ENCODE measurements at places on chromosomes 12 and 14.
A peak's percentile ranks its signal among the peaks of the same experiment; 100 is the strongest.

GRCh38 chr14:29927376-29928116 is at the start of gene PRKD1:
TSS of gene PRKD1 (minus strand) at chr14:29927847.
- DNase-seq, result peak; percentile 62

GRCh38 chr12:65740873-65741600 is 83.2 kb upstream of the HMGA2 start:
- DNase-seq, result no peak

DNA sequence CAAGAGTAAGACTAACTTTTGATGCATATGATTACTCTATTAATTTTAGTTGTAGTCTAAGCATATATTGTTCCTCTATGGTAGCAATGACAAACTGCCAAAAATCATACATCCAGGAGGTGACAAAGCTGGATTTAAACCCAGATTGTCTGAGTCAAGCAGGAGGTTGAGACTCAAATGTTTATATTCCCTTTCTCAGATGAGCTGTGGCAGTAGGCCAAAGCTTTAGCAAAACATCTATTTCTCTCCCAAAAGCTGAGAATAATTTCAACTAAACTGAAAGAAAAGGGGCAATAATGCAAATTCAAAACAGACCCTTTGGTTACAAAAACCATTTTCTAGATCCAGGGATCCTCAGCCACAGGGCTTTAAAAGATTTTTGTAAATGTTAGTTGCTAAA is 173.6 kb downstream of the SEC23A start:
- no peak for DNase-seq

GRCh38 chr14:87133073-87133801 is 859.7 kb downstream of the GALC start:
- DNase-seq, result no peak

DNA sequence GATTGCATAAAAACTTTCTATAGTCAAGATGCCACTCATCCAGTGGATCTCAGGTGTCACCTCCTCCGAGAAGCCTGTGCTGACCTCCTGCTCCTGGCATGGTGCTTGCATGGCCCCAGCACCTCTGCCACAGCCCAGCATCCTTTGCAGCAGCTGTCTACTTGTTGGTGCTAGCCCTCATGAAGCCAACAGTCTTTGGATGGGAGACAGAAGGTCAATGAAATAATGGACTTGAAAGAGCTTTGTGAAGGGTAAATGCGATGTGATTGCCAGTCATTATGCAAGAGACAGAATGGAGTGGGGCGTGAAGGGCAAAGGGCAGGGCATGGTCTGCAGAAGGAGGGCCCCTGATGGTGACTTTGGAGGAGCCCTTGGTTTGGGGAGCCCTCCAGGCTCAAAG is 63.0 kb upstream of the CLMN start:
- no peak for DNase-seq

- no peak for DNase-seq
Measured at GRCh38 chr12:85642808-85643207, 193.4 kb downstream of the RASSF9 start.

GRCh38 chr14:35365130-35366055 is 39.2 kb downstream of the NFKBIA start:
- DNase-seq, result peak; percentile 94

DNA sequence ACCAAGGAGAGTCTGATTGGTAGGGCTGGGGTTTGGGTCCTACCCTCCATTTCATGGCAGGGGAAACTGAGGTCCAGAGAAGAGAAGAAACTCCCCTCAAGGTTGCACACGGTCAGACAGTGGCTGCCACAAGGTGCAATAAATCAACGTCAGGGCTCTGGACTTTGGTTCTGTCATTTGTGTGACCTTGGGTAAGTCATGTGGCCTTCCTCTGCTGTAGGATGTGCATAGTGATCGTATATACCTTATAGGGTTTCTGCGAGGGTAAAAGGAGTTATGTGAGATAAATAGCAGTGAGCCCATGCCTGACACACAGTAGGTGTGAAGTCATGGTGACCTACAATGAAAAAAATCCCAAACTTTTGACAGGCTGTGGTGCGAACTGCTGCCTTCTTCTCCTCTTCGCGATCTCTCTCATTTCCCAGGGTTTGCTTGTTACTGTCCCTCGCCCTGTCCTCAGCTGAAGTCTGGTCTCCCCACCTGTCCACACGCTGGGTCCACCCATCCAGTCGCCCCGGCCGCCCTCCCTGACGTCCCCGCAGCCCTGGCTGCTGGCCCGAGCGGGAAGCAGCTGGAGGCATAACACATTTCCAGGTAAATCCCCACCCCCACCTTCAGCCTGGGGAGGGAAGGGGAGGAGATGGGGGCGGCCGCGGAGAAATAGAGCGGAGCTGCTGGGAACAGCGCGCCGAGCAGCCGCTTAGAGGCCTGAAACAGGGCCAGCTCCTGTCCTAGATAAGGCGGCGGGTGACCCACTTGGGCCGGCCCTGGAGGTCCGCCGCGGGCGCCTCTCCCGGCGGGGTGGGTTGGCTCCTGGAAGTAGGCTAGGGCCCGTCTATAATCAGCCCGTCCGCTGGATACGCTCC is 1.8 kb upstream of the FAM222A start:
- no peak for DNase-seq

DNA sequence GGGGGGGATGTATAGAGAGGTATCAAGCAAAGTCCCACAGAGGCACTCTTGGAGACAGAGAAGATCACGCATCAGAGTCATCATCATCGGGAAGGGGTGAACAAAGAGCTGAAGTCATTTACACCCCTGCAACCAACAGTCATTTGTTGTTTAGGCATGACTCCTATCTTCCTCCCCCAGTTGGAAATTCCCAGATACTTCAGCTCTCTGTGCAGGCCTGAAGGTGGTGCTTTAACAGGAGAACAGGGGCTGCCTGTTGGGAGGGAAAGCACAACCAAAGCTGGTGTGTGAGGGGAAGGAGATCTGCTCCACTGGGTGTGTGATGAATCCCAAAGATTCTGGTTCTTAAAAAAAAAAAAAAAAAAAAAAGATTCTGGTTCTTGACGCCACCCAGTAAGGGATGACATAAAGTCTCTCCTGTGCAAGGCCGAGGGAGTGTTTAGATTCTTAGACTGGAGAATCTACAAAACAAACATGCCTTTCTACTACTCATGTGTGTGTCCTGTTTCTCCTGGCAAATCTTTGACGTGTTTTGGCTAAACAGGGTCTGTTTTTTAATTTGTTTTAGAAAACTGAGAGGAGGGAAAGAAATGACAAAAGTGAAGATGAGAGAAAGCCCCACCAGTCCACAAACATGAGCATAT is 121.0 kb upstream of the ARHGAP5 start:
- no peak for DNase-seq

DNA sequence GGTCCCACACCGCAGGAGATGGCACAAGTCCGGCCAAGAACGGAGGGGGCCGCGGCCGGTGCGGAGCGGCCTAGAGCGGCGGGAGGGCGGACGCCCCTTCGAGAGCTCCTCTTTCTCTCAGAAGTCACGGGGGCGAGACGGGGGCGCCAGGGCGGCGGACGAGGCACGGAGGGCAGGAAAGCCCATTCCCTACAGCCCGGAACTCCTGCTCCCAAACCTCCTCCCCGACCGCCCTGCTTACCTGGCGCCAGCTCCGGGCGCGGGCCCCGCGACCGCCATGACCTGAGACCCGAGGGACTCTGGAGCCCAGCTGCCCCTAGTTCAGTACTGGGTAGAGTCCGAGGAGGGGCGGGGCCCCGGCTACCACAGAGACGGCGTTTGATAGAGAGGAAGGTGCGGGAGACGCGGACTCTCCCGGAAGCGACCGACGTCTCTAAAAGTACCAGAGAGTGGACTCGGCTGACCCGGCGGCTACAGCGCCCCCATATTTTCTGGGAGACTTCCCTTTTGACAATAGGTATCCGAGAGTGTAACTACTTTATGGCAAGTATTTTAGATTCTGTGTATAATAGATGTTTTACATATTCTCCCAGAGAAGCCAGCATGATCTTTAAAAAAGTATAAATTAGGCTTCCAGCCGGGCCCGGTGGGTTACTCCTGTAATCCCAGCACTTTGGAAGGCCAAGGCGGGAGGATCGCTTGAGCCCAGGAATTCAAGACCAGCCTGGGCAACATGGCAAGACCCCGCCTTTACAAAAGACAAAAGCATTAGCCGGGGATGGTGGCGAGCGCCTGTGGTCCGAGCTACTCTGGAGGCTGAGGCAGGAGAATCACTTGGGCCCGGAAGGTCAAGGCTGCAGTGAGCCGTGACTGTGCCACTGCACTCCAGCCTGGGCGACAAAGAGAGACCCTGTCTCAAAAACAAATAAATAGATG is at the start of gene ABCD4:
Gene ABCD4, minus strand, starts transcription at position 301 of the 936 bp plus-strand sequence. Its CDS starts 22 bp downstream, at position 279.
- peak; percentile 97 for DNase-seq

DNA sequence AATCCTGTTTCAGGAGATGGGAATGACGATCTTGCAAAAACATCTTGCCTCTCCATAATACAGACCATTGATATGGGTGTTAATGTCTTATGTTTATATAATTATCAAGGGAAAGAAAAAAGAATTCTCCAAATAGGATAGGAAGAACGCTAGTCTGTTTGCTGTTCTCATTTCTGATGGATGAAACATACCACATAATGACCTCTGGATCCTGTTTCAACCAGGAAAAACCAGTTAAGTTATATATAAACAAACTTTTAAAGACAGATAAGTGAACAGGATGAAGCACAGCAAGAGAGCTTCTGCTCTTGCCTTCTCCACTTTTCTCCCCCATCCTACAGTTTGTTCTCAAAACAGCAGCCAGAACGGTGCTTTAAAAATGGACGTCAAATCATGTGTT is 27.8 kb downstream of the COQ6 start:
- DNase-seq, result no peak

DNA sequence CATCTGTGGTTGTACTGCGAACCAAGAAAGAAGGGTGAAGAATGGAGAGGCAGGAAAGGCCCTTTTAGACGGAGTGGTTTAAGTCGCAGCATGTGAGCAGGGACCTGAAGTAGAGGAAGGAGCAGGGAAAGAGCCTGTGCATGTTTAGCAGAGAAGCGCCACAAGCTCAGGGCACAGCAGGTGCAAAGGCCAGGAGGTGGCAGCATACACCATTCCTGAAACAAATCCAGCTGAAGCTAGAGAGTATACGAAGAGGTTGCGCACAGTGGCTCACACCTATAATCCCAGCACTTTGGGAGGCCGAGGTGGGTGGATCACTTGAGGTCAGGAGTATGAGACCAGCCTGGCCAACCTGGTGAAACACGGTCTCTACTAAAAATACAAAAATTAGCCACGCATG is 49.9 kb downstream of the HELB start:
- DNase-seq, result no peak

Measured in right atrium auricular region (tissue), 2 donors.